ENCODE measurements at places on chromosomes 5 and 9.

GRCh38 chr5:161399996-161400562, 146.4 kb downstream of the GABRB2 start:
- no peak for DNase-seq

DNA sequence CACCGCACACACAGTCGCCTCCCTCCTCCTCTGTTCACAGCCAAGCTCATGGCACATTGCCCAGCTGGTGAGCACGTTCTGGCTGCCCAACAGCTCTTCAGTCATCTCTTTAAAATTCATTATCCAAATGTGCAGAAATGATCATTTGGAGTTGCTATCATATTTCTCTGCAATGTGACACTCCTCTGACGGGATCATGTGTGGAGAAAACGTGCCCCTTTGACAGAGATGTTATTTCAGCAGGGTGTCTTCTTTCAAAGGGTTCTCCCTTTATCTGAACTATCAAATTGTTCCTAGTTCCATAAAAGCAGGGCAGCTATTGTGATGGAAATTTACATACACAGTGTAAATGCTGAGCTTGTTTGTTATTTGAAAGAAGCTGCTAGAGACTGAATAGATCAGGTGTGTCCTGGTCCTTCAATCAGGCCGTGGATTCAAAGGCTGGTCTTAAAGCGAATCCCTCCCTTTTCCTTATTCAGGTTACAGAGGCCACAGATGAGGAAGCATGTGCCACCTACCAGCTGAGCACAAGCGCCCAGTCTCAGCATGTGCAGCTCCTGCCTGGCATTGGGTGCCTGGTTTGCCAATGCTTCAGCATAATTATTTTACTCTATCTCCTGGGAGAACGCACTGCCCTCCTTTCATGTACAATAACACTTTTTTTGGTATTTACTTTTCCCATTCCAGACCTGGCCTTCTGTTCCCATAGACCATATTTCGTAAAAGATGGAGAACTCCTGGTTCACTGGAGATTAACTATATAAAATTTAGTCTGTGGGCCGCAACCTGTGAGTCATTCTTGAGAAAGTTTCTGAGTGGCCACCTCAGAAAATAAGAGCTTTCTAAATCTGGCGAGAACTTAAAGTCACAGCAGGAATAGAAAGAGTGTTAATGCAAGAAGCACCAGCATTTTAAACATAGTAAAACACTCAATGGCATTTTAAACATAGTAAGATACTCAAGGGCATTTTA, 433.7 kb downstream of the ENC1 start:
- no peak for DNase-seq

- no peak for DNase-seq
Measured at GRCh38 chr9:126119731-126120130, 206.9 kb upstream of the MVB12B start.

DNA sequence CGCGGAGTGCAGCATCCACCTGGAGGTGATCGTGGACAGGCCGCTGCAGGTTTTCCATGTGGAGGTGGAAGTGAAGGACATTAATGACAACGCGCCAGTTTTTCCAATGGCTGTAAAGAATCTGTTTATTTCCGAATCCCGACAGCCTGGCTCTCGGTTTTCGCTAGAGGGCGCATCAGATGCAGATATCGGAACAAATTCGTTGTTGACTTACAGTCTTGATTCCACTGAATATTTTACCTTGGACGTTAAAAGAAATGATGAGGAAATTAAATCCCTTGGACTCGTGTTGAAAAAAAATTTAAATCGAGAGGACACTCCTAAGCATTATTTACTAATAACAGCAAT, 611 bp downstream of the PCDHA3 start:
- no peak for DNase-seq

GRCh38 chr5:39218482-39219402, 621 bp downstream of the FYB1 start:
- DNase-seq = no peak

DNA sequence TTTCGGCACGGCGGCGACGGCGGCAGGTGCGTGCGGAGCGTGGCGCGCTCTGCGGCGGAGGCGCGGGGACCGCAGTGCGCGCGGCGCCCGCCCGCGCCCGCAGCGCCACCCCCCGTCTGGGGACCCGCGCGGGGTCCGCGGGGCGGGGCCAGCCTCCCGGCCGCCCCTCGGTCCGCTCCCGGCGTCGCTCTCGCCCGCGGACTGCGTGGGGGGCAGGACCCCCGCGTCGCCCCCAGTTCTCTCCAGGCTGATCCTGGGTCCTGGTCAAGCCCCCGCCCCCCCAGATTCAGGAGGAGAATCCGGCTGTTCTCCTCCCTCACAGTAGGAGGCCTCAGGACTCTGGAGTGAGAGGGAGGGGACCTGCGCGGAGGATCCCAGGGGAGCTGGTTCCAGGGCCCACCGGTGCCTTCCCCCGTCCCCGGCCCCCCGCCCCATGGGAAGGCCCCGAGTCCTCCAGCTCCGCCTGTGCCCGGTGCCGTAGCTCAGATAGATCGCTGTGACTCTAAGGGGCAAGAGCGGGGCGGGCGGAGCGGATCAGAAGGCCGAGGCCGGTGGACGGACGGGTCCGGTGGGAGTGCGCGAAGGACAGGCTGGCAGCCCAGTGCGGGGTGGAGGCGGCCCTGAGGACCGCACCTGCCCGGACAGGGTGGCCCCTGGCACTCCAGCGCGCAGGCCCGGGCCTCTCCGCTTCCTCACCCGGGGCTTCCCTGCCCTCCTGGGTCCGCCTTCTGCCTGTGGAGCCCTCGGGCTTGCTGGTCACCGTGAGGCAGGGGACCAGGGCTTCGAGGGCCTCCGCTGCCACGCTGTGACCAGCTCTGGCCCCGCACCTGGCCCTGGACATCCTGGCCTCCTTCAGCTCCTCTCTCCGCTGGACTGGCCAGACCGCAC, at the start of gene RNF208:
TSS of gene RNF208 (minus strand) at position 51 of the 888 bp plus-strand sequence. CDS start 1,028 bp downstream, outside the sequence.
- peak; percentile 87 for DNase-seq

DNA sequence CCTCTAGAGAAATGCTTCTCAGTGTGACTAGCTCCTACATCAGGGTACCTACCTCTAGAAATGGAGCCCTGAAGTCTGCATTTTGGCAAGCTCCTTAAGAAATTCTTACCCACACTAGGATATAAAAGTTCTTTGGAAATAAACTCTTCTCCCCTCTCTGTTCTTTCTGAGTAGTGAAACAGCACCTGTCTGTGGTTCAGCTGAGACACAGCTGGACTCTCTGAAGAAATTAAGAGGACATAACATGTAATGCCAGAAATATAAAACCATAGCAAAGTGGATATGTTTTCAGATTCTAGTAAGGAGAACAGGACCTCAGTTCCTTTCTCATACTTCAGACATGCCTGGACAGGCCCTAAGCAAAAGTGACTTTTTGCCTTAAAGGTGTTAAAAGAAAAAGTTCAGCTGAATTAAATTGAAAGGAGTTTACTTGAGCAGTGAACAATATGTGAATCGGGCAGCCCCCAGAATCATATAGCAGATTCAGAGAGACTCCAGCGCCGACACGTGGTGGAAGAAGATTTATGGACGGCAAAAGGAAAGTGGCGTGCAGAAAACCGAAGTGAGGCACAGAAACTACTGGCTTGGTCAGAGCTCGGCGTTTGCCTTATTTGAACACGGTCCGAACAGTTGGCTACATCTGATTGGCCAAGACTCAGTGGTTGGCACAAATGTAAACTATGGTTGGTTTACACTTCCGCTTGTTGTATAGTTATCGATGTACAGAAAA, 64.5 kb downstream of the PRKACG start:
- no peak for DNase-seq

DNA sequence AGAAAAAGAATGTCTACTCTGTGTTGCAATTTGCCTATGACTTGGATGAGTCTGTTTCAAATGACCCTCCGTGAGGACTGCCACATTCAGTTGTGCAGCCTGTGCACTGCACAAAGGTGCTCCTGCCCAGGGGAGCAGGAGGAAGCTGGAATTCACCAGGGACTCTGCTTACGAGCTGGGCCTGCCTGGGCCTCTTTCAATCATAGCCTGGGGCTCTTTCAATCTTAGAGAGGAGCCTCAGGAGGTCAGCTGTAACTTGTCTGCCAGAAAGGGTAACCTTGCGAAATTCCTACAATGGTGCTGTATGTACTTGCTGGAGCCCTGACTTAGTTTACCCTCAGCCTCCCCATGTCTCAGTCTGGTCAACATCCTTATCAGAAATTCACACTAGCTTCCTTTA, 8.4 kb upstream of the SFXN1 start:
- no peak for DNase-seq

GRCh38 chr9:5949103-5949699, 58.5 kb downstream of the MLANA start:
- no peak for DNase-seq

- no peak for DNase-seq
Measured at GRCh38 chr5:123651234-123651633, 139.3 kb downstream of the CSNK1G3 start.

GRCh38 chr5:76643371-76643770, 20.2 kb upstream of the F2RL2 start:
- no peak for DNase-seq

DNA sequence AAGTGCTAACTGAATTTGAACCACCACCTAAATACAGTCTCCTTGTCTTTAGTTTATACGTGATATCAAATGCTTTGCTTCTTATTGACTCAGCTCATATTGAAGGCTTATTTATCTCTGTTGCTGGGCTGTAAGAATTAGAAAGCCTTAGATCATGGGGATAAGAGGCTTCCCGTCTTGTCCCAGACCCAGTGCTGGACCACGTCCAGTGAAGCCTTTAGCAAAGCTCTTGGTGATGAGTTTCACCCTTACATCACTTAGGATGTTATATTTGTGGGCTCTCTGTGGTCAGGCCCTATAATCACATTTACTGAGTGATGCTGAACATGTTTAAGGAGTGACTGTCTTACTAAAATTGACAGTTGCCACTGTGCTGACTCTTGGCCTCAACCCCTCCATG, 11.2 kb downstream of the FAM240B start:
- DNase-seq = no peak

DNA sequence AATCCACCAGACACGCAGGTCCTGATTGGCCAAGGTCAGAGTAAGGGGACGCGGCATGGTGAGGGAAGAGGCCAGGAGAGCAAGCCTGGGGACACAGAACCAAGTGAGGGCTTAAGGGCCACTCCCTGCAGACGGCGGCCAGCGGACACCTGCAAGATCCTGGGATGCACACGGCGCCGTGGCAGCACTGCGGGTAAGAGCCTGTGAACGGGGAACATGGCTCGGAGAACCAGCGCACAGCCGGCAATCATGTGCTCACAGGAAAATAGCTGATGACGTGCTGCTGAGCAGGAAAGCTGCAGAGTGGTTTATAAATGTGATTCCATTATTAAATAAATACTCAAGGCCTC, 27.0 kb upstream of the NSMF start:
- DNase-seq = no peak

DNA sequence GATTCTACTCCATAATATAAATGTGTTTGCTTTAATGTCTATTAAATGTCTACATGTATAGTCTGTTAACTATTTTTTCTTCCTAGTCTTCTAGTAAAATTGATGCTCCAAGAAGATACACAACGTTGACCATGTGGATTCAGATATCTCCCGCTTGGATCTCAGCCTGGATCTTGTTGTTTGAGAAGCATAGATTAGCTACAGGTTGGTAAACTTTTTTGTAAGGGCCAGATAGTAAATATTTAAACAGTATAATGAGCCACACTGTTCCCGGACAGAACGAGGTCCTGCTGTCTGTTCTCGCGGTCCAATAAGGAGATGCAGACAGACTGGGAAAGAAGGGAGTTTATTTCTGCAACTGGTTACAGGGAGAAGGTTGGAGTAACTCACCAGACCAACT, 86.2 kb upstream of the IL12B start:
- no peak for DNase-seq

GRCh38 chr5:41708604-41708940, 161.7 kb downstream of the OXCT1 start:
- no peak for DNase-seq

- no peak for DNase-seq
Measured at GRCh38 chr5:10552183-10553143, 11.4 kb upstream of the ANKRD33B start.

DNA sequence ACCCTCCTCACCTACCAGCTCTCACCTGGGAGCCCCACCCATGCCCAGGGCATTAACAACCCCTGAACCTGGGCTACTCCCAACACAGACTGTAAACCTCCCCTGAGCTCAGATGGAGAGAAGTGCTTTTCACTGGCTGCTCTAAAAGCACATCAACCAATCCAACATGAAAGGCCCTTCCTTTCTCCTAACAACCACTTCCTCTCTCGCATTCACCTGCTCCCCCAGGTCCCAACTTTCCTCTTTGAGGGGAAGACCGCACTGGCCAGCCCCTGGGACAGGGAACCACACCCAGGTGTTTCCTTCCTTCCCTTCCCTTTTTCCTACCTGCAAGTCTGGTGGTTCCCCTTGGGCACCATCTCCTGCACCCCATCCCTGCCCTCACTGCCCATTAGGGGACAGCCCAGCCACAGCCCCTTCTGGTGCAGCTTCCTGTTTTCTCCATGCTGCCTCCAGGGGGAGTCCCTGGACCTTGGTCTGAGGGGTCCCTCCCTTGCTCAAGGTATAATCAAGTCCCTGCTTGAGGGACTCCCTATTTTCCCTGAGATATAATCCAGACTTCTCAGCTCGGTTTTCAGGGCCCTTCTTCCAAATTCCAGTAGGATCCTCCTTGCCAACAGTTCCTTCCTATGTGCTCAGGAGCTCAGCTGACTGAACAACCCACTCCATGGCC, 30.5 kb upstream of the DAB2IP start:
- peak; percentile 69 for DNase-seq

GRCh38 chr5:132405646-132406045, 36.1 kb downstream of the SLC22A5 start:
- DNase-seq = no peak

- no peak for DNase-seq
Measured at GRCh38 chr5:149540089-149540488, 11.2 kb downstream of the CSNK1A1 start.

GRCh38 chr9:109310486-109310901, 10.4 kb downstream of the EPB41L4B start:
- no peak for DNase-seq

GRCh38 chr9:109893241-109893640, 113.2 kb downstream of the PALM2AKAP2 start:
- no peak for DNase-seq

DNA sequence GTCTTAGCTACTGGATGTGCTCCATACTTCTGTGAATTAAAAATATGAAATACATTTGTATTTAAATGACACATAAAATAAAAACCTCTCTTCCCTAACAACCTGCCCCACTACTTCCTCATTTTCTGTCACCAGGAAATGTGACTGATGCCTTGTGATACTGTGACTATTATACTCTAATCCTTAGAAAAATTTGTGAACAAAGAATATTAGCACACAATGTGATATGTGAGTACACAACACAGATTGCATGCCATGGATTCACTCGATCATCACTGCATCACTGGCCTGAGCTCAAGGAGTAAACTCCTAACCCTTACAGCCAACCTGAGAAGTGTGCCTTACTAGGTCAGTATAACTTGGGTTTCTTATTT, 281.0 kb downstream of the EFNA5 start:
- no peak for DNase-seq

DNA sequence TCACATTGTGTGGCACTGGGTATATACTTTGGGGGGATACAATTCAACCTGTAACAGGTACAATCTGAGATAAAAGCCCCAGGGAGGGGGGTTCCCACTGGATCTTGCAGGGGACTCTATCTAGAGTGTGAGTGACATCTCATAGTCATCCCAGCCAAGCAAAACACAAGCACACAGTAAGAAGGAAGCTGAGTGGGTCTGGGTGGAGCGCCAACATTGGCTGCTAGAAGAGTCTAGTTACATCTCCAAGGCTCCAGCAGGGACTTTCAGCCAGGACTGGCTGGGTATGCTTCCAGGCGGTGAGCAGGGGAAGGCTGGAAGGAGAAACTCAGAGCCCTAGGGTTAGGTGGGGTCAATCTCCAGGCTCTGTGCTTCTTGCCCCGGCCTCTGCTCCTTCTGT, 53.0 kb downstream of the IL31RA start:
- peak; percentile 3 for DNase-seq
